ENCODE measurements at places on chromosomes 11 and 22.
A peak's percentile ranks its signal among the peaks of the same experiment; 100 is the strongest.

GRCh38 chr11:45405916-45406670, 120.0 kb upstream of the SYT13 start:
- DNase-seq = no peak

DNA sequence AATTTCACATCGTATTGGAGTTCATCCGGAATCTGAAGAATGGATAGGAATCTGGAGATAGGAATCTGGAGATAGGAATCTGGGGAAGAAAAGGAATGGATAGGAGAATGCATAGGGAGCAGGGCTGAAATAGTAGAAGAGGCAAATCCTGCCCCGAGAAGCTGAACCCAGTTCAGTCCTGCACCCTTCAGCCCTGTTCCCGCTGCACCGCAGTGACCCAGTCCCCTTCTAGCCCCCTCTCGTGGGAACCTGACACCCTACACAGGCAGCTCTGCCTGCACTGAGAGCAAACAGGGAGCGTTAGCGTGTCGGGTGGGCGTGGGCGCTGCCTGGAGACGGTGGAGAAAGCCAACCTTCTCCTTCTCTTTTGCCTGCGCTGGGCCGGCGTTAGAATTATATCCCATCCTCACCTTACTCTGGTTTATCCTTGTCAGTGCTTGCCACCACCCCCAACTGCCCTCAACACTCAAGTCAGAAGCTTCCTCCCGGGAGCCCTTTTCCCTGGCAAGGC, 1.0 kb upstream of the CCKBR start:
- no peak for DNase-seq

DNA sequence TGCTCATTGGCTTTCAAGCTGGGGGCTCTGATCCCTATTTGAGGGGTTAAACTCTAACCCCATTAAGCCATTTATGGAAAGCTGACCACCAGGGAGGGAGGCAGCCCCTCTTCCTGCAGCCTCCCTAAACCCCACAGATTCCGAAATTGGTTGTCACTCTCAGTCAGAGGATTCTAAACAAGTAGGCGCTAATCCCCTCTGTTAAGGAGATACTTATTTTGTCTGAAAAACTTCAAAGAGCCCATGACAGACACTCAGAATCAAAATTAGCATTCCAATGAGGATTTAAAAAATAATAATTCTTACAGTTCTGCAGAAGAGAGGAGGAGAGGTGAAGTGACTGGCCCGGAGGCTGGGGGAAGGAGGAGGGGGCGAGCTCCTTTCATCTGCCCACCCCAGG, 69.7 kb upstream of the LMO1 start:
- no peak for DNase-seq

DNA sequence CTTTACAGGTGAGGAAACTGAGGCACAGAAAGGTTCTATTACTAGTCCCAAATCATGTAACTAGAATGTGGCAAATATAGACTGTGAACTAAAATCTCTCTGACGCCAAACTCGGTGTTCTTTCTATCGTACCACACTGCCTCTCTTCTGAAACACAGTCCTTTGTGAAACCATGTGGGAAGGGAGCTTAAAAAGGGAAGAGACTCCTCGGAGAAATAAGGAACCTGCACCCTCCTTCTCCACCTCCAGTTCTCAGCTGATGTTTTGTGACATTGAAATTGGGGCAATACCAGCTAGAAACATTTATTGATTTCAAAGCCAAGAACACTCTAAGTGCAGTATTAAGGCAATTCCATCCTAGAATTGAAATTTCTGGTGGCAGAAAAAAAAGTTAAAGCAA, 76.4 kb upstream of the DRD2 start:
- no peak for DNase-seq

- no peak for DNase-seq
These were observed 12.5 kb downstream of the OSBPL5 start for GRCh38 chr11:3152471-3153110.

DNA sequence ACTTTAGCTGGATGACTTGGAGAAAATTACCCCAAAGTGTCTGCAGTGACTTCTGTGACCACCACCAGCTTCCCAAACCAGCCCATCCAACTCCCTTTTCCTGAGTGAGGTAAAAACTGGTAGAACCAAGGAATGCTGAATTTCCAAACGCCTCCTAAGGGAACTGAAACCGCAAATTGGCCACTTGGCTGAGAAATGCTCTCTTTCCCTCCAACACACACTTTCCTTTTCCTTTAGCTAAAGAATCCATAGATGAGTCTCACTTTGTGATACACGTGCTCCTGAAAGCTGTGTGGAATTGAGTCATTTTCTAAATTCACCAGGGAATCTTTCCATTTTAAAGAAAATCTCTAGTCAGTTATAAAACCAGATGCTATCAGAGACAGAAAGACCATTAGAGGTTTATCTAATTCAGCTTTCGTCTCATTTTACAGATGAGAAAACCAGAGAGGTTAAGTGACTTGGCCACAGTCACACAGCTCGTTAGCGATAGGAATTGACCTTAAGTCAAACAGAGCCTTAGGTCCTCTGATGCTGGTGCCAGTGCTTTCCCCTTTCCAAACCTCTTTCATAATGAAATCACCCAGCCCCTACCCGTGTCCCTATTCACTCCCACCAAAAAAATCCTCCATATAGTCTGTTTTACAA, 137.2 kb downstream of the COMMD9 start:
- no peak for DNase-seq

GRCh38 chr22:36199001-36199551, 2.5 kb downstream of the APOL4 start:
- no peak for DNase-seq

- DNase-seq = no peak
These were observed 33.3 kb downstream of the ST14 start for GRCh38 chr11:130192845-130193267.

GRCh38 chr11:77299528-77299993, 1.9 kb downstream of the GDPD4 start:
- peak; percentile 62 for DNase-seq
